ENCODE measurements at places on chromosomes 1 and 21.

- DNase-seq = no peak
Observed at GRCh38 chr1:19319196-19319595, 7.1 kb downstream of the SLC66A1 start.

GRCh38 chr1:215710036-215710898 is 143.2 kb downstream of the KCTD3 start:
- DNase-seq = peak; percentile 76

DNA sequence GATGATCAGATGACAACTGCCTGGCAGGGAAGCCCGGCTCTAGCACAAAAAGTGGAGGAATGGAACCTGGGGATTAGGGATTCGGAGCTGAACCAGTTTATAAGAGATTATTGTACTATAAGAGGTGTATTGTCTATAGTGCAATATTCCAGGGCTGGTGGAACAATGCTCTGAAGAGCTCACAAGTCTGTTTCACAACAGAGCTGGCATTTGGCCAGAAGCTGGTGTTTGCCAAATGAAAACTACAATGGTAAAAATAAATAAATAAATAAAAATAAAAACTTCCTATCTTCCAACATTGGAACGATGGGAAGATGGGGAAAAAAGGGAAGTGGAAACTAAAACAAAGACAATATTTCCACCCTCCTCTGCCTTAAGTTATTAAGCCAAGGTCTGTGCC is 73.5 kb downstream of the CHODL start:
- DNase-seq = no peak

- no peak for DNase-seq
Observed at GRCh38 chr1:46575778-46576177, 24.3 kb upstream of the KNCN start.

DNA sequence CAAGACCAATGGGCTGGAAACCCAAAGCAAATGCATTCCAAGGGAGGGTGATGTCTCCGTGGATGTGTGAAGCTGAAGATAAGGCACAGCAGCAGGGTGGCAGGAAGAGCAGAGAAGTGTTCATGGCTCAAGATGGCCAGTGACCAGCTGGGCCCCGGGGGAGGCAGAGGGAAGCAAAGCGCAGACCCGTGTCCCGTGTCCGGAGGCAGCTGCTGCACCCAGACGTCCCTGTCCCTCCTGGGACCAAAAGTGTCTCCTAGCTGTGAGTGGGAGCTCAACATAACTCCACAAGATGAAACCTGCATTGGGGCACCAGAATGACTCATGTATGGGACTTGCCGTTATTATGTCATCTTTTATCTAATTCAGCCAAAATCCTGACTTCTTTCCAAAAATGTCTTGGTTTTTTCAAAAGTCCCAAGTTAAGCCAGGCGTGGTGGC is 118.2 kb downstream of the RIPK4 start:
- peak; percentile 80 for DNase-seq

GRCh38 chr1:206761159-206761768 is 9.3 kb upstream of the IL19 start:
- DNase-seq = no peak

DNA sequence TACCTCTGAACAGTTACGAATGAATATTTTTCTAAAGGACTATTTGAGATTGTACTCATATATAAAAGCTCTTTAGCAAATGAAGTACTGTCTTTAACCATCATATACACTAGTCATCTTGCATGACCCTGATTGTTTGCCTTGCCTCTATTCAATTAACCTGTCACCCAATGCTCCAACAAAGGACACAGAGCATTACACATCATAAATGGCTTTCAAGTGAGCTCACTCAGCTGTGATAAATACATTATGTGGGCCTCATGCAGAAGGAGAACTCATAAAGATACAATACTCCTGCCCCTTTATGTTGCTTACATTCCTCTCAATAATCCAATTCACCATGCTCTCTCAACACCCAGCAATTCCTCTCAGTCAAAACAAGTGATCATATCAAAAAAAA is 993.0 kb upstream of the PRMT6 start:
- no peak for DNase-seq

DNA sequence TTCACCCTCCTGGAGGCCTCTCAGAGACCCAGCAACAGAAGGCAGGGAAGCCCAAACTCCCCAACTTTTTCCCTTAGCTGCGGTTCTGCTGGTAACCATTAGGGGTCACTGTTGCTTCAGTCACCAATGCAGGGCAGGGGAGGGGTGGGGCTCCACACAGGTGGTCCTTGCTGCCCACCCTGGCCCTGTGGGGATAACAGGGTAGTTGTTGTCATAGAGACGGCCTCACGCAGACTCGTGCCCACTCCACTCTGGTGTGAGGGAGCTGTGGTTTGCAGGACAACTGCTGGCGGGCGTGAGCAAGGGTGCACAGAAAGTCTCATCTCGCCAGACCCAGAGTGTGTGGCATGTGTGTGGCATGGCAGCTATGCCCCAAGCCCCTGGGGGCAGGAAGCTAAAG is 19.9 kb downstream of the INSRR start:
- DNase-seq = no peak

DNA sequence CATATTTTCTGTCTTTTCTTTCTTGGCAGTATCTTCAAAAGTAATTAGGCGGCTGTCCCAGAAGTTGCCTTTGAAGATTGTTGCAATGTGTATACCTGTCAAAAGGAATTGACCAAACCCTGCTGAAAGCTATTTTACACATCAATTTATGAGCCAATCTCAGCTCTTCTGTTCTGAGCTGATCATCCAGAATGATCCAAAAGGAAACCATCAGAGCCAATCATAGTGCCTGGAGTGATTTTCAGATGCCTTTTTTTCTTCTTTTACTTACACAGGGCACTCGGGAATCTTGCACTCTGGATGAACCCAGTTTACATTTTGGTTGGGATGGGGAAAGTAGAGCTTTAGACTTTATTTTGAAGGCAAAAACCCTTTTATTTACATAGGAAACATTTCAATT is 21.8 kb upstream of the APOBEC4 start:
- DNase-seq = no peak
